Neural crest cell (in vitro differentiated cells): ENCODE measurements at places on chromosomes 12 and 14. TPM values are rescaled to one million over a fixed set of nuclear protein-coding genes. Genes with fewer than 3 reads are reported as not detected.

DNA sequence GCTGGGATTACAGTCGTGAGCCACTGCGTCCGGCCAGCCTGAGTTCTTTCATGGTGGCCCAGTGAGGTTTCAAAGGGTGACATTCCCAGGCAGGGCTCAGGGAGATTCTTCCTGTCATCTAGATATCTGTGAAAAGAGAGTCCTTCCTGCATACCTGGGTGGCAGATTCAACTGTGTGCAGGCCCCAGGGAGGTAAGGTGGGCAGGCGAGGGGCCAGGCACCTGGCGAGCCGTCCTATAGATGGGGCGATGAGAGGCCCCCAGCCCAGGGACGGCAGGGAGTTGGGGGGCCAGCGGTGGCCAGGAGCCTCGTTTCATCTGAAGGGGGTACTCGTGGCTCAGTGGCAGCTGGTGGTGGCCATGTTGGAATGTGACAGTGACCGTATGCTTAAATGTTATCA, 7.1 kb upstream of the EP400 start:
- DNase-seq = no peak

Gene EIF4B
- 514 and 527 TPM in 2 replicates for total RNA-seq

GRCh38 chr12:122947352-122947792, 18.9 kb downstream of the ABCB9 start:
- no peak for DNase-seq

Gene ZNF84
- 59.7 and 63.4 TPM in 2 replicates for total RNA-seq

GRCh38 chr12:126734296-126734695, 1532.7 kb upstream of the TMEM132C start:
- DNase-seq = no peak
